ENCODE measurements at places on chromosomes 3 and 15.

DNA sequence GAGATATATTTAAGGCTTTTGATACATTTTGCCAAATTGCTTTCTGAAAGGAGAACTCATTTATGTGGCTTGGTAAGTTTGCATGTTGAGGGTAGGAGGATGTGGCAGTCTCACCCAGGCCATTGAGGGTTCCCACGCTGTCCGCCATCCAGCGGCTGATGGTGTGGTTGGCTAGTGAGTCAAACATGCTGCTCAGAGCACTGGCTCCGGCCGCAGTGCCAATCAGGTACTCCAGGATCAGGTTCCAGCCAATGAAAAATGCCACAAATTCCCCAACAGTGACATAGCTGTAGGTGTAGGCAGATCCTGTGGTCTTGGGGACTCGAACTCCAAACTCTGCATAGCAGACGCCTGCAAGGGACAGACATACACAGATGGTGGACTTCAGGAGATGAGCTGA is 82.3 kb downstream of the CLDN11 start:
- DNase-seq = no peak

GRCh38 chr3:161745741-161746140 is 249.1 kb downstream of the OTOL1 start:
- DNase-seq = no peak

GRCh38 chr15:56749982-56750381 is 16.7 kb upstream of the ZNF280D start:
- DNase-seq = no peak

DNA sequence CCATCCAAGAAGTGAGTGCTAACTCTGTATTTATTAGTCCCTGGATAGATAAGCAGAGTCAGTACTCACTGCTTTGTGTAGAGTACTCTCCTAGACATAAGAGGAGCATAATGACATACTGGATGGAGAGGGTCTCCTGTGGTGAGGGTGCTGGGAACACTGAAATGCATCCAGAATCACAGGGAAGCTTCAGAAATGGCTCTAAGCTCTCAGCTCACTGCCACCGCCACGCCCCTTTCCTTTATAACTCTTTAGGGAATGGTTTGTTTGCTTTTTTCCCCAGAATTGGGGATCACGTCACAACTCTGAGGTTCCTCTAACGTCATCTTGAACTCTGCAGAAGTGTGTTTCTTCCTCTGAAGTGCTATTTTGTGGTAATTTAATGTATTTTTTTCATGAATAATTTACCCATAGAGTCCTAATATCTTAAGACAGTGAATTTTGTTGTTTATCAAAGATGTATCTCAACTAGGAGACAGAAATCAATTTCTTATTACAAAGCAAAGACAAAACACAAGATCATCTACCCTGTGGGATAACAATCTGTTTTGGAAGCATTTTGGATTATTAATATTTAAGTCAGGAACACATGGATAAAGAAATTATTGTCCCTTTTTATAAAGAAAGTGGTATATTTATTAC is 154.6 kb downstream of the PTPRG start:
- no peak for DNase-seq

DNA sequence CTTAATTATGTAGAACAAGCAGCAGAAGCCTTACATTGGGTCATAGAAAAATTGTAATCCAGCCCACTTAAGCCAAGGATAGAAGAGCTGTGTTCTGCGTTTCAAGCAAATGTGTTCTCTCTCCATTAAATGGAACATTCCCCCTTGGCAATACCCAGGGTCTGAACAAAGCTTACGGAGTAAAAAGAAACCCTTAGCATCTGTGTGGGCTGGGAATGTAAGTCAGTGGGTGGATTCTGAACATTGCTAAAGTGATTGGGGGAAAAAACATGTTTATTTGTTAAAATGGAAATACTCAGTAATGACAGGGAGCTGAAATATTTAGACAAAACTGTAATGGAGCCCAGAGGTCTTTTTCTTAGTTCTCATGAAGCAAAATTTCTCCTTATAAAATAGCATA is 147.4 kb downstream of the DUT start:
- no peak for DNase-seq

DNA sequence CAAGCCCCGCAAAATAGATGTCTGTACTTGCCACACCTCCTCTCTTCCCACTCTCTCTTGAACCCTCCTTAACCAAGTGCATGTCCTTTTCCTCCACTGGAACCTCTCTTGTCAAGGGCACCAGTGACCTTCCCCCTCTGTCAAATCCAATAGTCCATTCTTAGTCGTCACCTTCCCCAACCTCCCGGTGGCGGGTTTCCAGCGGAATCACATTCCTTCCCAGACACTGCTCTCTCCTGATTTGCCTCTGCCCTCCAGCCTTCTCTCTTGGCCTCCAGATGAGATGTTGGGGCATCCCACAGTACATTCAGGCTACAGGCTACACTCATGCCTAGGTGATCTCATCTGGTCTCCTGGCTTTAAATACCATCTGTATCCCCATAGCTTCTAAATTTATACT is 31.1 kb downstream of the SCN5A start:
- no peak for DNase-seq

- DNase-seq = no peak
Measured at GRCh38 chr3:9035473-9035872, 72.2 kb upstream of the RAD18 start.

DNA sequence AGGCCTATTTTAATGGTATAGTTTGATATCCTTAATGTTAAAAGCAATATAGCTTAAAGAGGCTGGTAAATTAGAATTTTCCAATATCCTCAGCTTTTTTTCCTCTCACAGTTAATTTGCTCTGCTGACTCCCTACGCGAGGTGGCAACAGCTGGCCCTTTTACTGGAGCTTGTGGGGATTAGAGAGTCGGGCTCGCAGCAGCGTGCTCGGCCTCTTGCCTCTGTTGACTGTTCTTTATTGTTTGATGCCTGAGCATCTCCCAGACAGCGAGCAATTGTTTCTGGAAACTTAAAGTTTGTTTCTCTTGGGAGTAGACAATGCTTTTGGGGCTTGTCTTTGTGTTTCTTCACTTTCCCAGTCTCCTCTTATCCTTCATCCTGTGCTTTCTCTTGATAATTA is 80.8 kb downstream of the OPA1 start:
- no peak for DNase-seq

GRCh38 chr3:108472001-108472591 is 38.3 kb downstream of the MYH15 start:
- no peak for DNase-seq

DNA sequence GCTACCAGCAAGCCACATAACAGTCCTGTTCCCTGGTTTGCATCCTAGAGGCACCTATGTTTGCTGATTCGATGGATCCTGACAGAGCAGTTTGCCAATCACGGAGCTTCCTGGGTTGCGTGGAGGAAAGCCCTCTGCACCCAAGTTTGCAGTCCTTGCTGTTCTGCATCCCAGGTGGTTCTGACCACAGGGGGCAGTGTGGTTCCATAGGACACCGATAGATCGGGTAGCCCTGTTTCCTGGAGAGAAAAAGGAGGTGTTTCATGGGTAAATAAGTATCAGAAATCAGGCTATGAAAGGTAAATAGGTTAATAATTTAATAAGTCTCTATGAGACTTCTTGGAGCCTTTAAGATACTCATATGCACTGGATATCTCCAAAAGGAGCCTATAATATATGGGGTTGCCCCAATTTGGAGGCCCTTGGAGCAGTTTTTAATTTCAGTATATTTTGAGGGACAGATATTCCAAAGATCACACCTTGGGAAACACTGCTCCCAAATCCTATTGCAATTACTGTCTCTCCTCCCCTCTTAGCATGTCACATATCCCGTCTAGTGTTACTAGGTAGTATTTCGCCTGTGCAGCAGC is 194.6 kb upstream of the TPM1 start:
- peak; percentile 87 for DNase-seq

- DNase-seq = no peak
Measured at GRCh38 chr15:74303741-74304309, 63.6 kb downstream of the CYP11A1 start.

Data from sciatic nerve (tissue), 2 donors.